Stimulated activated naive CD4-positive, alpha-beta T cell treated with Interleukin-2 at 50 U/mL for 16 hours (primary cell): ENCODE measurements at places on chromosomes 11 and 22.
A peak's percentile ranks its signal among the peaks of the same experiment; 100 is the strongest.

GRCh38 chr22:43313244-43313889, 29.8 kb downstream of the SCUBE1 start:
- no peak for DNase-seq

GRCh38 chr22:34333285-34333684, 413.0 kb upstream of the LARGE1 start:
- no peak for DNase-seq

DNA sequence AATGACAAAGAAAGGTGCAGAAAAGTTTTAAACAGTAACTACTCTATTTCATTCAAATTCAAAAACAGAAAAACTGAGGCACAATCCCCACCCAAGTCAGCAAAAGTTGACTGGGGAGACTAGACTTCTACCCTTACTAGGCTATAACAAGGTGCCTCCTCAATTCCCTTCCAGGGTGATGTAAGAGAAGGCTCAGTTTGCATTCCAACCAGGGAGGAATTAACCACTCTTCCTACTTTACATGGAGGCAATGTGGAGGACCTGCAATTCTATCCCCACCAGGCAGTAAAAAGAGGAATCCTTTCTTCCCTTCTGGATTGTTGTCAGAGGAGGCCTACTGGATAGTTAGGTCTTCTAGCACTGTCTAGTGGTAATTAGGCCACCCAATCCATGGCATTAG, 26.1 kb downstream of the TYR start:
- no peak for DNase-seq

DNA sequence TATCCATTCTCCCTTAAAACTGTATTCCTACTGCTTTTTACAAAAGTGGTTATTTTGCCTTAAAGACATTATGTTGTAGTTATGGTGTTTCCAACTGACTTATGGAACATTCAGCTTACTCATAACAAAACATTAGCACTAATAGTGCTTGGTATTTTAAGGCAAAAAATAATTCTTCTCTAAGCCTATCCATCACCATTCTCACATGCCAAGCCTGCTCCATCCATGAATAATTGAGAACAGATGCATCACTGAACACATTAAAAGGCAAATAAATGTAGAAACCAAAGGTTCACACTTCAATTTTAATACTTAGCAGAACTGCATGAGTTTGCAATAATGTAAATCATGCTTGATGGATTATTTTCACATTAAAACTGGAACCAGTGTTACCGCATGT, 42.3 kb upstream of the DDI1 start:
- no peak for DNase-seq

- no peak for DNase-seq
These were observed 457.1 kb upstream of the TENM4 start for GRCh38 chr11:79897896-79898295.

DNA sequence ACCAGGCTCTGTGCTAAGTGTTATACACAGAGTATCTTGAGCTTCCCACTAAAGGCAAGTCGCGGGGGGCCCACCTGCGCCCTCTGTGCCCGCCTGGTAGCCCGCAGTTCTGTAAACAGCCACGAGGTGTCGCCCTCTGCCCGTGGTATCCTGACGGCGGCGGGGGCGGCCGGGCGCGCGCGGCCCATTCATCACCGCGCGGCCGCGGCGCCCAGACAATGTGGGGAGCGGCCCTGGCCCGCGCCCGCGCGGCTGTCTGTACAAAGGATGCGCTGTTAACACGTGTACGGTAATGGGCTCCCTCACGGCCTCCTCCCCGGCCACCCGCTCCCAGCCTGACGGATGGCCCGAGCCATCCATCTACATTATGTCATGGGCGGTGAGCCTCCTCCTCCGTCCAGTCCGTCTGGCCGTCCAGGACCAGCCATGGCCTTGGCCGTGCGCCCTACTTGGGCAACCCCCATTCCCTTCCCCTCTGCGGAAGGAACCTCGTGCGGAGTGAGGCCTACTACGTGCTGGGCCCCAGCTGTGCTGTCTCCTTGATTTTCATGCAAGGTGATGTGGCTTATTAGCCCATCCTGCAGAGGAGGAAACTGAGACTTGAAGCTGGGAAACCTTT, 99.4 kb downstream of the MIAT start:
- DNase-seq = peak; percentile 50

DNA sequence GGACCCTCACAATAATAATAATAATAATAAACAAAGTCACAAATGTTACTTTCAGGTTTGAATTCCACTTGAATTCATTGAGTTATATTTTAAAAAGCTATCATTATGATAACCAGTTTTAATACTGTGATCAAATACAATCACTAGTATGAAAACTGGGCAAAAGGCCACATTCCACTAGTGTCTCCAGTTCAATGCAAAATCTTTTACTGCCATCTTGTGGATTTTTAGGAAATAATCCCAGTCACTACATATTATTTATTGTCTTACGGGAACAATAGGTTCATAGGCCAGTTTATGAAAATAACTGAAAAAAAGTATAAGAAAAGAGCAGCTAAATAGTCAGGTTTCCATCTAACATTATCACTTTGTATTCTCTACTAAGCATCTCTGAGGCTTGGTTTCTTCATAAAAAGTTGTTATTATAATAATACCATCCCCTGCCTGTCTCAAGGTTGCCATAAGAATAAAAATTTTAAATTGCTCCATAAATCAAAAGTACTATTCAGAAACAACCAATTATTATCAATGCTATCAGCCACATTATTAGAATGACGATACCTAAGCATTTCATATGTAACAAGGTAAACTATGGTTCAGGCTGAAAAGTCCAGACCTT, 533.9 kb upstream of the CCDC90B start:
- no peak for DNase-seq

- DNase-seq = no peak
These were observed 1.9 kb upstream of the SCARF2 start for GRCh38 chr22:20439556-20439927.

- no peak for DNase-seq
These were observed 16.8 kb upstream of the PGA3 start for GRCh38 chr11:61186504-61186903.

DNA sequence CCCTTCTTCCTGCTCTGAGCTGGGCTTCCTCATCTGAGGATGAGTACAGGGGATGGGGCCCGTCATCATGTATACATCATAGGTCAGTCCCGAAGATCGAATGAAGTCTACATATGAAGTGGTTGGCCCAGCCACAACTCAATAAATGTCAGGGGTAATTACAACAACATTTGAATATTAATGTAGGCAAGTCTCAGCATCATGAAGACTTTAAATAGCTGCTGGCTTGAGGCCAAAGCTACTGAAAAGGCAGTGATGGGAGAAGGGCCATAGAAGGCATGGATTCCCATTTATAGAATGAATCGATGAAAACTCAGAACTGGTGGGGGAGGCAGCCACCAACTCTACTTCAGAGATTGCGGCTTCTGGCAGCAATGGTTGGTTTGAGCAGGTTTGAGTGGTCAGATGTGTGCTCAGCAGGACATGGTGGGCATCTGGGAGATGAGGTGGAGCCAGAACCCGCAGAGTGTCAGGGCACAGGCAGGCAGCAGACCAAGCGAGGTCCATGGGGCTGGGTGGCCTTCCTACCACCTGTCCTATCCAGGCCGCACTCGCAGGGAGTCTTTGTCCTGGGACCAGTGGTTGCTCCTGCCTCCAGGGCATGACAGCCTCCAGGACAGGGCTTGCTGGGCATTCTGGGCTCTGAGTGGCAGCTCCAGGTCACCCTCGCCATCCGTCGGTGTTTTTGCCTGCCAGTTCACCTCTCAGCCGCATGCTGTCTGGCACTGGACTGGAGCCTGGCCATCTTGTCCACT, 919.1 kb downstream of the TBC1D22A start:
- no peak for DNase-seq

- DNase-seq = no peak
These were observed 337 bp downstream of the OR52B6 start for GRCh38 chr11:5581014-5581413.

- no peak for DNase-seq
These were observed 5.9 kb upstream of the RTCB start for GRCh38 chr22:32417906-32418305.

GRCh38 chr11:10338287-10338686, 33.4 kb downstream of the ADM start:
- no peak for DNase-seq

- DNase-seq = no peak
These were observed at the start of gene TAGLN for GRCh38 chr11:117199053-117199915. Gene TAGLN, plus strand, starts transcription at chr11:117199370. Its CDS starts 3,644 bp downstream, at chr11:117203014.
